Ureter (tissue), 1 donor: ENCODE measurements at places on chromosomes 2 and 18. TPM values are rescaled to one million over a fixed set of nuclear protein-coding genes. Genes with fewer than 3 reads are reported as not detected.

EDAR gene
- 0.96 TPM for total RNA-seq

GRCh38 chr2:180607514-180608049 is 372.8 kb upstream of the UBE2E3 start:
- DNase-seq = no peak

SF3B1 gene
- total RNA-seq = 313 TPM

SMARCAL1 gene
- 27.9 TPM for total RNA-seq

DNA sequence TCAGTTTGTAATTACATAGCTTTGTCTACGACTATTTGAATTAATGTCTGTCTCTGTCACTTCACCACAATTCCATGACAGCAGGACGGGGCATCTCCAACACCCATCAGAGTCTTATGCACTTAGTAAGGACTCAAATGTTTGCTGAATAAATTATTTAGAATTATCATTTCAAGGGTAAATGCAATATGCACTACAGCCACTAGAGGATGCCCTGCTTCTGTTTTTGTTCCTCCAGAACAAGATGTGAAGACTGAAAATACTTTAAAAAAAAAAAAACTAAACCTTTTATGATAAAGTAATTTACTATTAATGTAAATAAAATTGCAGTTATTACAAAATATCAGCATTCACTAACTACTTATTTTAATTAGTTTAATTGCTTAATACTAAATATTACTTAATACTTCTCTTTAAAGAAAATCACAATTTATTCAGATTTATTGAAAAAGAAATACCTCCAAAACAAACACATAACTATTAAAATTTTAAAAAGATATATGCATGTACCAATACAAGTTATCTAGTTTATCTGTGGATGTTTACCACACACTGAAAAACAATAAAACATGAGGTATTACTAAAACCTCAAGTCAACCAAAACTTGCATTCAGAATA is 3.2 kb downstream of the PIGN start:
- no peak for DNase-seq

UPP2 gene
- not detected for total RNA-seq

GRCh38 chr2:53964257-53964952 is 6.4 kb downstream of the PSME4 start:
- no peak for DNase-seq
